Esophagus squamous epithelium (tissue), 5 donors: ENCODE measurements at places on chromosomes 11 and 22. TPM values are rescaled to one million over a fixed set of nuclear protein-coding genes. Genes with fewer than 3 reads are reported as not detected.

Gene CERK
- total RNA-seq, result 34.0 TPM

Gene IRAG1
- total RNA-seq, result 5.9 TPM

- DNase-seq, result no peak
Observed at GRCh38 chr11:57913715-57914704, 109.7 kb upstream of the OR9Q1 start.

- no peak for DNase-seq
Observed at GRCh38 chr11:7167976-7168740, 79.4 kb downstream of the RBMXL2 start.

- no peak for DNase-seq
Observed at GRCh38 chr11:44452827-44453572, 112.5 kb upstream of the CD82 start.

- no peak for DNase-seq
Observed at GRCh38 chr22:47419239-47419638, 656.8 kb downstream of the TBC1D22A start.

DNA sequence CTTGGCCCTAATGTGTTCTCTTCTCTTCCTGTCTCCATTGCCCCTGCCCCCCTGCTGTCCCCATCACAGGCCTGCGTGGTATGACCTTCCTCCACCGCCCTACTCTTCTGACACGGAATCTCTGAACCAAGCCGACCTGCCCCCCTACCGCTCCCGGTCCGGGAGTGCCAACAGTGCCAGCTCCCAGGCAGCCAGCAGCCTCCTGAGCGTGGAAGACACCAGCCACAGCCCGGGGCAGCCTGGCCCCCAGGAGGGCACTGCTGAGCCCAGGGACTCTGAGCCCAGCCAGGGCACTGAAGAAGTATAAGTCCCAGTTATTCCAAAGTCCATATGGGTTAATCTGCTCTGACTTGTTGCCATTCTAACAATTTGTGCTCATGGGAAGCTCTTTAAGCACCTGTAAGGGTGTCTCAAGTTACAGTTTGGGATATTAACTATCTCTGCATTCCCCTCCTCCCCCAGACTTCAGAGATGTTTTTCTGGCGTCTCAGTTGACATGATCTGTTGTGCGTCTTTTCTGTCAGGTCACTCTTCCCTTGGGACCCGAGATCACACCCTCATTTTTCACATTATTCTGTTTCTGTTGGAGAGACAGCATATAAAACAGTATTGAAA, 60.0 kb downstream of the COMMD9 start:
- DNase-seq, result no peak

- DNase-seq, result no peak
Observed at GRCh38 chr11:72627594-72628281, 46.5 kb downstream of the PDE2A start.
